ENCODE measurements at places on chromosomes 12 and 14.
A peak's percentile ranks its signal among the peaks of the same experiment; 100 is the strongest.

DNA sequence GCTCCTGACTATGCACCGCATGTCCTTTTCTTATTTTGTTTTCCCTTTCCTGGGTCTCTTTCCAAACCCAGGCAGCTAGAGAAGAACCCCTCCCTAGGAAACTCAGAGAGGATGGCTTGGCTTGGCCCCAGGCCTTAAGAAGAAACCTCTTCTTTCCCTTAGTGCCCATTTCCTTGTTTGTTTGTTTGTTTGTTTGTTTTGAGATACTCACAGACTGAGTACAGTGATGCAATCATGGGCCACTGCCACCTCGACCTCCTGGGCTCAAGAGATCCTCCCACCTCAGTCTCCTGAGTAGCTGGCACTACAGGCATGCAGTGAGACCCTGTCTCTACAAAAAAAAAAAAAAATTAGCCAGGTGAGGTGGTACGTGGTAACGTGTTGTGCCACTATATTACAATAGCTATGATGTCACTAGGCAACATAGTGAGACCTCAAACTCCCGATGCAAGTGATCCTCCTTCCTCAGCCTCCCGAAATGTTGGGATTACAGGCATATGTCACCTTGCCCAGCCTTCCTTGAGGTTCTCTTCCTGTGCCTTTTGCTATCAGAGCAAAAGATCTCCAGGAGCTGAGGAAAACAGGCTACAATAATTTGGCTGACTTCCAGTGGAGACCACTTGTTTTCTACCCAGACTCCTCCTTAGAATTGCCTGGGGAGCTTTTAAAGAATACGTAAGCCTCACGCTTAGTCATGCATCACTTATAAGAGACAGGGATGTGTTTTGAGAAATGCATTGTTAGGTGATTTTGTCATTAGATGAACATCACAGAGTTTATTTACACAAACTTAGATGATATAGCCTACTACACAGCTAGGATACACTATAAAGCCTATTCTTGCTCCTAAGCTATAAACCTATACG is 34.5 kb upstream of the LGALS3 start:
- no peak for DNase-seq

DNA sequence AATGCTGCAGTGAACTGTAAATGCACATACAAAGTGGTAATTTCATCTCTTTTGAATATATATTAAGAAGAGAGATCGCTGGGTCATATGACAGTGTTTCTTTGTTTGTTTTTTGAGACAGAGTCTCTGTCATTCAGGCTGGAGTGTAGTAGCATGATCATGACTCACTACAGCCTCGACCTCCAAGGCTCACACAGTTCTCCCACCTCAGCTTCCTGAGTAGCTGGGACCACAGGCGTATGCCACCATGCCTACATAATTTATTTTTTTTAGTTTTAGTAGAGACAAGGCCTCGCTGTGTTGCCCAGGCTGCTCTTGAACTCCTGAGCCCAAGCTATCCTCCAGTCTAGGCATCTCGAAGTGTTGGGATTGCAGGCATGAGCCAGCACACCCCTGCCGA is 62.4 kb upstream of the ACSS3 start:
- DNase-seq, result no peak

DNA sequence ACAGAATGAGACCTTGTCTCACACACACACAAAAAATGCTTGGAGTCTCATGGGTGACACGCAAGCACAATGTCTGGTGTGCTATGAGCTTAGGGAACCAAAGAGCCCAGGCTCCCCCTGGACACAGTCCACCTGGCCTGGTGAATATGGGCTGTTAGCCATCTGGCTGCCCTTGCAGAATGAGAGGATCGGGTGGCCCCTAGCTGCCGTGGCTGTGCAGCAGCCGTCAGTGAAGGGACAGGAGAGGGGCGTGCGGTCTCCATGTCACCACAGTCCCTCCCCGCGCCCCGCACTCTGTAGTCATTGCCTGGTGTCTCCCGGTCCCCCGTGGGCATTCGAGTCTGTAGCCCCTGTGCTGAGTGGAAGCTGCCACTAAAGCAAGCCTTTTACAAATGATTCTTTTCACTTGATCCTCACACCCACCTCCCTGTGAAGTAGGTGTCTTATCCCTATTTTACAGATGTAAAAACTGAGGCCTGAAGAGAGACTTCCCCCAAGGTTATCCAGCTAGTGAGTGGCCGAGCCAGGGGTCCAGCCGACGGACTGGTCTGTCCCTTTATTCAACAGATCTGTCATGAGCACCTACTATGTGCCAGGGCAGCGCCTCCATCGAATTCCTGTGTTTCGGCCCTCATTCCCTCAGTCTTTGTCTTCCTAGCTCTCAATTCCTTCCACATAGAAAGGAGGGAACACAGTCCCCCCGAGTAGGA is 18.8 kb downstream of the MVK start:
- DNase-seq, result no peak

GRCh38 chr12:33439587-33440011 is at the start of gene SYT10:
SYT10 (minus strand) TSS chr12:33439819; CDS start chr12:33439522, 297 bp downstream.
- DNase-seq, result peak; percentile 1

DNA sequence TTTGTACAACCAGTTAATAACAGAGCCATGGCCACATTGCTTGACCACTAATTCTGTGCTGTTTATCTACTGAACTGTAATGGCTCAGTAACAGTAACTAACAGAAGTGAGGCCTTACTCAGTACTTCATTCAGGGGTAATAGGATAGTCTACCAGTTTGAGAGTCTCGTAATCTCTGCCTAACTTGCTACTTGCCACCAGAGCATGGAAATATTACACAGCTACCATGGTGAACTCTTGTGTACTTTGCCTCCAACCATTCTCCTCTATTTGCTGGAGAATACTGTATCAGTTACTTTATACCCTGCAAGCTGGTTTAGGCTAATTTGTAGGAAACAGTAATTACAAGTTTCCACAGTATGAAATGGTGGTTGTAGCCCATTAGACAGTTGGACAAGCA is 10.6 kb downstream of the SCFD1 start:
- no peak for DNase-seq

DNA sequence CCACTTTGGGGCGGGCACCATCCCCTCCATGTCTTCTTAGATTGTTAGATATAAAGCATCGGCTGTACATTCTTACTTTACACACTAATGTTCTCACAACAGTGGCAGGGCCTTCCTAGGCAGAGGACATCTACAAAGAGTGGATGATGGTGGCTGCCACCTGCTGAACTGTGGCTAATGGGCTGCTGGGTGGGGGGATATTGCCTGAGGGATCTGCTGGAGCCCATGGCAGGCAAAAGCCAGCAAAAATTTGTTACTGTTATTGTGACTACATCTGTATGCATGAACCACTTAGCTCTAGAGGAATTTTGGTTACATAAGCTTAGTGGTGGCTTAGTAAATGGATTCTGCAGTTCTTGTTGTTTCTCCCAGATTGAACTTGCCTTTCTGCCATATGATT is 52.6 kb downstream of the DIP2B start:
- DNase-seq, result no peak

- no peak for DNase-seq
These were observed 798 bp downstream of the CLEC2B start for GRCh38 chr12:9868311-9868801.

GRCh38 chr14:49206828-49207227 is 379.4 kb downstream of the RPS29 start:
- no peak for DNase-seq

GRCh38 chr14:96980835-96981234 is 183.7 kb downstream of the VRK1 start:
- DNase-seq, result no peak

All from germinal center (tissue), 1 donor.